SK-N-DZ (cell line): ENCODE measurements at places on chromosomes 3 and 15.

DNA sequence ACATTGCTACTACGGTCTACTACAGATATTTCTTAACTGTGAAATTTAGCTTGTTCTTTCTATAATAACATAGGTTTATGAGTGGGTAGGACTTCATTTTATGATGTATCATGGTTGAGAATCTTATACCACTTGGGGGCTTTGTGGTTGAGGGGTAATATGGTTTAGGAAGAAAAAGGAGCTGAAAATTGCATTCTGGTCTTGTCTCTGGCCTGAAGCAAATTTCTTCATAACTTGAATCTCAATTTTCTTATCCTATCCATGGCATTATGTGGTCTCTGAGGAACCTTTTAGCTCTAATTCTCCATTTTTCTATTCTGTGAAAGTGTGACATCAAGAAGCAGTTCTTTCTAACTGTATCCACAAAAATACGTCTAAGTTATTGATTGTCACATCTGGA, 341.0 kb downstream of the SOX2 start:
- DNase-seq, result no peak

GRCh38 chr3:144810160-144810559, 838.5 kb downstream of the DIPK2A start:
- no peak for DNase-seq

DNA sequence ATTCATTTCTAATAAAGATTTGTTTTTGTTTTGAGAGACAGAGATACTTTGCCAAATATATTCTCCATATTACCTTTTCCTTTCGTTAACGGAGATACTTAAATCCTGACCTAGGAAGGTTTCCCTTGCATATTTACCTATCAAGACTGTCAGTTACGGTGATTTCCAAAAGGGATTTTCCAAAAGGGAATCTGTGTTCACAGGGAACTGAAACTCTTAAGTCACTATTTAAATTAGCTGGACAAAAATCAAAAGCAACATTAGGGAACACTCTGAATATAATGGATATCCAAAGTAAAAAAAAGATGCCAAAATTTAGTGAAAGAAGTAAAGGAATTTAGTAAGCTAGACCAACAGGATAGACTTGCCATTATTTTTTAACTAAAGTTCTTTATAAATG, 576 bp downstream of the LRRFIP2 start:
- DNase-seq, result no peak

GRCh38 chr3:44721231-44722102, 8.0 kb upstream of the ZNF501 start:
- DNase-seq, result no peak

DNA sequence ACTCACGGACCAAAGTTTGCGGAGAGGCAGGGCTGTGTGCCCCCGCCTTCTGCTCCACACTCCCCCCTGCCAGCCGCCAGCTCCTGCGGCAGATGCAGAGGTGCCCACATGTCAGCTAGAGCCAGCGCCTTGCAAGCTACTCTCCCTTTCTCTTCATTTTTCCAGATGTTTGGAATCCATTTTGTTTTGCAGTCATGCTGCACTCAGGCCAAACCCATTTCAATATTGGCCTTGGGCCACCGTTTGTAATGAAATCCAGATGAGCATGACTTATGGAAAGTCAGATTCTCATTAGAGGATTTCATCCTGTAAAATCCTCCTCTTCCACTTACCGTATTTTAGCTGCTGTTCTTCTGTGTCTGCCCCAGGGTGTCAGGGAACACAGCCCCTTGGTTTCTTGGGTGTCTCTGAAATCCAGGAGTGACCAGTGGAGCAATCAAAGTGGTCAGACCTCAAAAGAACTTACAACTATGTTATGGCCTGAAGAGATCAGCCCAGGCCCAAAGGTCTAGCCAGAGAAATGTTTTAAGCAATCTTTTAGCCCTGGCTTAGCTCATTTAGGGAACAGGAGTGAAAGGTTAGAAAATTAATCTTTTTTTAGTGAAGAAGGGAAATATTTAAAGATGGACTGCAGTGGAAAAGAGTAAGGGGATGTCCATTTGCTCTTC, 65.8 kb downstream of the AAGAB start:
- no peak for DNase-seq

DNA sequence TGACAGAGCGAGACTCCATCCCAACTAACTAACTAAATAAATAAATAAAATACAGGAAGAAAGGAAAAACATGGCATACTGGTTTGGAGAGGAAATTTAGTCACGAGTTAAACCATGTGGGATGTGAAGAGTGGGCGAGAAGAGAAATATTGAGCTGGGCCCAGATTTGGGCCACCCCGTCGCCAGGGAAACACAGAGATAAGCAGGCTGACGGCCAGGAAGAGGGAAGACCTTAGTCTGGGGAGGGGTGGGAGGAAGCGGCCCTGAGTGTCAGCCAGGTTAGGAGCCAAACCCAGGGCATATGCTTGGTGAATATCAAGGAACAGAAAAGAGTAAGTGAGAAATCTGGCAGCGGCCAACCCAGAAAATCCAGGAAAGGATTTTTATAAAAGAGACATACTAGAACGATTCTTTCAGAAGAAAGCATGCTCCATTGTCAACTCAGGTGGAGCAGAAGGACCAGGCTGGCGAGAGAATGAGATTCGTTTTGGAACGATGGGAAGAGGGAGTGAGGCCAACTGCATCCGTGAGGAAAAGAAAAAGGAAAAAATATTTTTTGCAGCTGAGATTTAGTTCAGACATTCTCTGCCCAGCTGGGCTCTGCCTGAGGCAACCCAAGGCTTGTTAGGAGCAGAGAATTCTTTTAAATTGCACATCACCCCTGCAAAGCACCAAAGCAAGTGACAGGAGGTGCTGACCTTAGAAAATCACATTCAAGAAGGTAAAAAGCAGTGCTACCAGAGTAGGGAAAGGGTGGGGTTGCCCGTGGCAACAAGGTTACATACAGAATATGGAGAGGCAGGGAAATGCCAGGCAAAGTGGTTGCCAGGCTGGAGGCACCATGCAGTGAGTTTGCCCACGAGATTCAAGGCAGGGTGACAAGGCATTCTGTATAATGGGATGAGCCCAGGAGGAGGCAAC, 59.3 kb upstream of the RAD18 start:
- no peak for DNase-seq

DNA sequence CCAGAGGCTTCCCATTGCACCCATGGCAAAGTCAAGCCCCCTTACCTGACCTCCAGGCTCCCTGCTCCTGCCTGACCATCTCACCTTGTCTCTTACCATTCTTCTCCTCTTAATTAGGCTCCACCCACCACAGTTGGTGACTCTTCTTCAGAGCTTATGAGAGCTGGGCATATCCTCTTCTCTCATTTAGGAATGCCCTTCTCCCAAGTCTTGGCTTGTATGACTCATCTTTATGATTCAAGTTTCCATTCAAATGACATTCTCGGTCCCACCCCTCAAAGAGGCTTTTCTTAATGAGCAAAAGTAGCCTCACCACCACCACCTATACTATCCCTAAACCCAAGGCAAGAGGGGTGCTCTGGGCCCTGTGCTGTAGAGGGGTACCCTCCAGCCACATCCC, 55.3 kb upstream of the NUDT16 start:
- DNase-seq, result no peak

GRCh38 chr15:38216763-38217162, 35.9 kb upstream of the SPRED1 start:
- DNase-seq, result no peak
